ENCODE measurements at places on chromosomes 1 and 21. TPM values are rescaled to one million over a fixed set of nuclear protein-coding genes. Genes with fewer than 3 reads are reported as not detected.

The UTS2 gene
- total RNA-seq: 0.56 TPM

The CR2 gene
- not detected for total RNA-seq

The KRTAP21-2 gene
- not detected for total RNA-seq

The PTGFRN gene
- total RNA-seq: 74.1 TPM

The FCRL4 gene
- not detected for total RNA-seq

The RBP7 gene
- total RNA-seq: not detected

The SPRR2F gene
- not detected for total RNA-seq

The AKR7A3 gene
- 0.28 TPM for total RNA-seq

The LCE1F gene
- not detected for total RNA-seq

The PRKAB2 gene
- total RNA-seq: 25.7 TPM

The ADAMTS4 gene
- total RNA-seq: 110 TPM

The SPRR2E gene
- total RNA-seq: not detected

The C4BPA gene
- not detected for total RNA-seq

The CCDC27 gene
- not detected for total RNA-seq

The CDA gene
- not detected for total RNA-seq

The SCCPDH gene
- 47.7 TPM for total RNA-seq

The CFAP57 gene
- 0.19 TPM for total RNA-seq

The PLA2G2F gene
- total RNA-seq: not detected

The CACNA1S gene
- not detected for total RNA-seq

The TEX38 gene
- not detected for total RNA-seq

The SLC22A15 gene
- total RNA-seq: 1.3 TPM

The GPR3 gene
- 0.56 TPM for total RNA-seq

The RGS8 gene
- total RNA-seq: 0.28 TPM

The OR6N1 gene
- not detected for total RNA-seq

The TMOD4 gene
- total RNA-seq: not detected

The SYTL1 gene
- under 0.01 TPM for total RNA-seq

The NCAM2 gene
- total RNA-seq: 11.6 TPM

The ADAR gene
- 59.2 TPM for total RNA-seq
